ENCODE measurements at places on chromosomes 1 and 21.
A peak's percentile ranks its signal among the peaks of the same experiment; 100 is the strongest.

GRCh38 chr1:25676488-25676887, 59.9 kb downstream of the MAN1C1 start:
- no peak for DNase-seq

DNA sequence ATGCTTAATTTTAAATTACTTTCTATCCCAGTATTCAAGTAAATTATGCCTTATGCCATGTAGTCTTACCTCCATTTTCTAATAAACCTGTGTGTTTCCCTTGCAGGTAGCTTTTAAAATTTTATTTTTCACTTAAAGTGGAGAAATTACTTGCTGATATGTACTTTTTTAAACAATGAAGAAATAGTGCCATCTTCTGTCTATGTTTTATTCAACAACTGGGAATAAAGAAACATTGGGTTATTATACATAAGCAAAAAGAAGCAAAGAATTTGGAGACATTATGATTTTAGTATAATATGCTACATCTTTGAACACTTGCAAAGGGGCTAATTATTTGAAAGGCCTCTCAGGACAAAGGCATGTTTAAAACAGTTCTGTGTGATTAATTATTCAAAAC, 1912.9 kb downstream of the MRPL39 start:
- no peak for DNase-seq

DNA sequence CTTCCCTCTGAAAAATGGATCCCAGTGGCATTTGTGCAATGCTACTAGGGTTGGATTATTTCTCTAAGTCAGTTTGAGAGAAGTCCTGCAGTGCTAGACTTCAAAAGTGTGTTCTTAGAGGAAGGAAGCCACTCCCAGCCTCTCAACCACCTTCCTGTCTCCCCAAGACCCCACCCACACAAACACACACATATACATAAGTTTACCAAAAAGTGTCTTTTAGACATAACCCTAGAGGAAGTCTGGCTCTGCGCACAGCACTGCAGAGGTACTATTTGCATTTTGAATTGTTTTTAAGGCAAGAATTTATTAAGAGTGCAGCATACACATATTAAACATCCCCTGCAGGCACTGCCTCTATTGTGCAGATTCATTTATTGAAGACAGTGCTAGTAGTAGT, 127.3 kb downstream of the HHIPL2 start:
- DNase-seq, result no peak

DNA sequence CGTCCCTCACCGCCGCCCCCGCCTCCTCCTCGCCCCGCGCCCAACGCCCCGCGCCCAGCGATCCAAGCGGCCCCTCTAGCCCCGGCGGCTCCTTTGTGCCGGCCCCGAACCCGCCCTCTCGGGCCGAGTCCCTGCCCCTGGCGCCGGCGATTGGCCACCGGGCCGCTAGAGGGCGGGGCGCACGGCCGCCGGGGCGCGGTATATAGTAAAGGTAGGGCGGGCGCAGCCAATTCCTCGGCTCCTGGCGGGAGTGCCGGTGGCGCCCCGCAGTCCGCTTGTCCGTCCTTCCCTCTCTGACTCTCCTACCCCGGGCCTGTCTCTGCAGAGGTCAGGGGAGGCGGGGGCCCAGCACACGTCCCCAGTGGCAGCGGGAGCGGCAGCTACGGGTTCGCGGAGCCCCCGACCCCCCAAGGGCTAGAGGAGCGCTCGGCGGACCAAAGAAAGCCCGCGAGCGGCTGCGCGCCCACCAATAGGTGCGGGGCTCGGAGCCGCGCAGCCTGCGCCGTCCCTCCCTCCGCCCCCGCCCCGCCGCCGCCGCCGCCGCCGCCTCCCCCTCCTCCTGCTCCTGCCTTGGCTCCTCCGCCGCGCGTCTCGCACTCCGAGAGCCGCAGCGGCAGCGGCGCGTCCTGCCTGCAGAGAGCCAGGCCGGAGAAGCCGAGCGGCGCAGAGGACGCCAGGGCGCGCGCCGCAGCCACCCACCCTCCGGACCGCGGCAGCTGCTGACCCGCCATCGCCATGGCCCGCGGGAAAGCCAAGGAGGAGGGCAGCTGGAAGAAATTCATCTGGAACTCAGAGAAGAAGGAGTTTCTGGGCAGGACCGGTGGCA, at the start of gene ATP1B1:
Gene ATP1B1 (plus strand): TSS at position 596 of the 826 bp plus-strand sequence. CDS start 140 bp downstream, at position 736.
- DNase-seq, result peak; percentile 64

- no peak for DNase-seq
These were observed 57.4 kb downstream of the DNTTIP2 start for GRCh38 chr1:93821423-93822144.

- no peak for DNase-seq
These were observed 130.4 kb downstream of the DYRK1A start for GRCh38 chr21:37496972-37497371.

DNA sequence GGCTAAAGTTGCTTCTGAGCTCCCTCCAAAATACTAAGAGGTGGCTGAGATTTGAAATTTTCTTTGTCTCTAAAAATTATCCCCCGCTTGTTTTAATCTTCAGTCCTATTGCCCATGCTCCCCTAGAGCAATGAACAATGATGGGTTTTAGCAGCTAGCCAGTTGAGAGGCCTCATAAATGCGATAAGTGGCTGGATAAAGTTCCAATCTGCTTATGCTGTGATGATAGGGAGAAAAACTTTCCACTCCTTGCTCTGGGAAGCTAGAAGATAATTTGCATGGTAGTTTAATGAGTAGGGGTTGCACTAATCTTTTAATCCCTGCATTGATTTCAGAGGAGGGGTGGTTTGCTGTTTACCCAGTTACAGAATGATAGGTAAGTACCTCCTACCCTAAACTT, 9.6 kb upstream of the PRPF3 start:
- DNase-seq, result no peak

GRCh38 chr1:176775378-176775777, 312.4 kb downstream of the PAPPA2 start:
- no peak for DNase-seq

GRCh38 chr1:23278717-23279116, 61.4 kb upstream of the HTR1D start:
- no peak for DNase-seq

All from activated CD8-positive, alpha-beta memory T cell treated with anti-CD3 and anti-CD28 coated beads for 48 hours (primary cell).